ENCODE measurements at places on chromosomes 5 and 9.

DNA sequence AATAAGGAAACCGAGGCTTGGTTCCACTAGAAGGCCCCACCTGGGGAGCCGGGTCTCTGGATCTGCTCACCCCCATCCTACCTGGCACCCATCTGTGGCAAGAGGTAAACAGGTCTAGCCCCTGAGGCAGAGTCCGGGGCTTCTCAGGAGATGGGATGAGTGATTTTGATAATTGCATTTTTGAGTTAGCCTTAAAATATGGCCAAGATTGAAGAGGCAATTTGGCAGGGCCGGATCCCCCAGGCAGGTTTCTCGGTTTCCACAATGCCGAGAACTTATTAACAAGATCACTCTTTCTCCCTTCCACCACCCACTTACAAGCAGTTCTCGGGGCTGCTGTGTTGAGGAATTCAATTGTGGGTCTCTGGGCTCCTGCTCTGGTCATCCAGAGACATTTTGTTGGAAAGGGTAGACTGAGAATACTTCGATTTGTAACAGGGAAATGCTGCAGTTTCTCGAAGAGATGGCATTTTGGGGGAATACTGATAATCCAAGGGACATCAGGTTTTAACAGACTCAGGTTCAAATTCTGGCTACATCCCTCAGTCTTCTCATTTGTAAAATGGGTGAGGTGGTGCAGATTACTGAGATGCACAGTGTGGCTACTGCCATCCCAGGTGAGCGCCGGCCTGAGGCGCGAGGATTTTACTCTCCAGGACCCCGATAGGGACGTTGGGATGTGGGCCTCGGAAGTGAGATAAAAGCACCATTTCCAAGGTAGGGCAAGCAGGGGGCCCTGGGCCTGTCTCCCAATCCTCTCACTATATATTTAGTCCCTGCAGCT, 194.2 kb downstream of the CDK5RAP2 start:
- no peak for DNase-seq

GRCh38 chr5:130141659-130142320, 237.5 kb downstream of the CHSY3 start:
- DNase-seq = no peak

DNA sequence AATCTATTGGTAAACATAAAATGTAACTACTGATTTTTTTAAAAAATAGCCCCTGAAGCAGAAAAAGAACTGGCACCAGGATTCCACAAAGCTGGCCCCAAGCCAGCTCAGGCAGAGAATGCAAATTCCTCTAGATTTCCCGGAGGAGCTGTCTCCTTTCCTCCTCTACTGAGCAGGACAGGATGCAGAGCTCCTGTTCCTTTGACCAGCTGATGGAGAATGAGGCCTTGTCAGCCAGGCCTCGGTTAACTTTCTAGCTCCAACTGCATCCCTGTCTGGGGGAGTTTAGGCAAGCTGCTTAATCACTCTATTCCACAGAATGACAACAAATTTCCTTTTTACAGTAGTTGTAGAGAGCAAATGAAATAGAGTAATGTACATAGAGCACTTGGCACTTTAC, 155.5 kb downstream of the GNAQ start:
- DNase-seq = no peak

GRCh38 chr5:92641031-92641962, 939.7 kb downstream of the NR2F1-AS1 start:
- DNase-seq = no peak

DNA sequence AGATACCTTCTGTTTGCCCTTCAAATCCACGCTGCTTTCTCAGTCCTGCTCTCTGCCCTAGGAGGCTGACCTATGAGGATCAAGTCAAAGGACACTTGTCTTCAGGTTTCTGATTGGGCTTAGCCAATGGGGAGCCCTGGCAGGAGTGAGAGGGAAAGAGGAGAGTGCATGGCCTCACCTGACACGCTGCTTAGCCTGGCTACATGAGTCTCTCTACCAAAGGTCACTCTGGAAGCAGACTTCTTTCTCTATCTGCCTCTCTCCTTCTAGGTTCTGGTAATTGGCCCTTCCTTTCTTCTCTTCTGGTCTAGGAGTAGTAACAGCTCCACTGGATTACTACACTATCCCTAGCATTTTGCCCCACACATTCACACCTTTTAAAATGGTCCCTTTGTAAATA, 13.1 kb downstream of the ARSB start:
- DNase-seq = no peak

DNA sequence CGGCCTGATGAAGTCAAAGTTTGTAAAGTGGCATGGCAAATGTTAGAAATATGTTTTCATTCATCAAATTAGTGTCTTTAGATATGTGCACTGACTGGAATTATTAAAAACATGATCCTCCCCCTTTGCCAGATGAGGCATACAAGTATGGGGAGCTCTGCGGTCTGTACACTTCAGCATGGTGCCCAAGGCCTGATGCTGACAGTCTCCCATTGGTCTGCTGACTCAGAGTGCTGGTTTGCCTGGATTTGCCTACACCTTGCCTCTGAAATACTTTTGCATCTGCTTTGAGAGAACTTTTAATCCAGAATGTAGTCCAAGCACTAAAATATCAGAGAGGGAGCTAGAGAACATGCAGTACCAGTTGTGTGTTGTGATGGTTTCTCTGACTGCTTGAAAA, 354.3 kb upstream of the ACTBL2 start:
- DNase-seq = no peak

DNA sequence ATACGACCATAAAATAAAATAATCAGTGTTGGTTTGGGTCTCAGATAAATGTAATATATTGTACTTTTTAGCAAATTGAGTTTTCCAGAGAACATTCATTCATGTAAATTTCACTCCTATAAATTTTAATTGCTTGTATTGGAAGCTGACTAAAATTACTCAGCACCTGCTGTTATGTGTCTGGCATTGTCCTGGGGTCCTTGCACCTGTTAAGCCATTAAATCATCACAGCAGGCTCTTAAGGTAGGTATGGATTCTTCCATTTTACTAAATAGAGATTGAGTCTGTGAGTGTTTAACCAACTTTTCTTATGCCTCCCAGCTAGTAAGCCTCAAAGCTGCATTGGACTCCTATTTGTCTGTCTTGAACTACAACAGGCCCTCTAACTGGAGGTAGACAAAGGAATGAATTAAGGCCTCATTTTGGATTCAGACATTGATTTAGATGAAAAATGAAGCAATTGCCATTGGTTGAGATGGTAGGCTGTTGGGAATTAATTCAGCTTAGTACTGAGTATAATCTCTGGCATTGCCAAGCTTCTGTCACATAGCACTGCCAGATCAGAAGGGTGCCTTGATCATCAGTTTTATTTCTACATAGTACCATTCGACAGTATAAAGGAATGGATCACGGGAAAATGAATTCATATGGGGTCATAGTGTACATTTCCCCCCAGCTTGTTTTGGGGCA, 78.9 kb downstream of the PARP8 start:
- DNase-seq = no peak

GRCh38 chr5:65749956-65750355, 28.0 kb downstream of the NLN start:
- DNase-seq = no peak

DNA sequence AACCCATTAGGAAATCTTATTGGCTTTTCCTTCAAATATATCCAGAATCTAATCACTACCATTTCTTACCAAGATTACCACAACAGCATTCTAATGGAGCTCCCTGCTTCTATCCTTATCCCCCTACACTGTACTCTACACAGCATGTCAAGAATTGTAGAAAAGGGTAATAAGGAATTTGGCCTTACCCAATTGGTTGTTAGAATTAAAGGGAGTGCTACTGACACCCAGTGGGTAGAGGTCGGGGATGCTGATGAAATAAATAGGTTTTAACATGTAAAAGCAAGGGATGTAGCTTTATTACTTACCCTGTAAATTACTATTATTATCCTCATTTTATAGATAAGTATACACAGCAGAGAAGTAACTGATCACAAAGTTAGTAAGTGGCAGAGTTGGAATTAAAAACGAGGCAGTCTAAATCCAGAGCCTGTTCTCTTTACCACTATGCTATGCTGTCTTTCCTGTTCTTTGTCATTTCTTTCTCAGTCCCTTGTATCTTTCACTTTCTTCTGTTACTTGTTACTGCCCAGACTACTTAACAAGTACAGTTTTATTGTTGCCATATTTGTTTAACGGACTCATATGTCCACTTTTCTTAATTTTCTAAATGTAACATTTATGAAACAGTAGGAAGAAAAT, 10.5 kb downstream of the SLC38A9 start:
- no peak for DNase-seq

DNA sequence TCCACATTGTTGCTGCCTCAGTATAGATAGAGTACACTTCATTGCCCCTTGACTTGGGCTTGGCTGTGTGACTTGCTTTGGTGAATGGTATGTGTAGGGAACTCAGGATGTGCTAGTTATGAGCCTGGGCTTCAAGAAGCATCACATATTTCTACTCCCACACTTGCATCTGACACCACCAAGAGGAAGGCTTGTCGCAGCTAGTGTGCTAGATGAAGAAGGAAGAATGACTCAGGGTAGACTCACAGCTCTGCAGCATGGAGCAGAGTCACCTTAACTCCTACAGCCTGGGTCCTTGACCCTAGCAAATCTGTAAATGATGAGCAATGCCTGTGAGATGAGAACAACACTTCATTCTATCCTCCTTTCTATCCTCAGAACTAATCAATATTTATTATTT, 261.8 kb downstream of the ASTN2 start:
- no peak for DNase-seq

- DNase-seq = no peak
Measured at GRCh38 chr5:133523013-133523658, 89.2 kb downstream of the FSTL4 start.

DNA sequence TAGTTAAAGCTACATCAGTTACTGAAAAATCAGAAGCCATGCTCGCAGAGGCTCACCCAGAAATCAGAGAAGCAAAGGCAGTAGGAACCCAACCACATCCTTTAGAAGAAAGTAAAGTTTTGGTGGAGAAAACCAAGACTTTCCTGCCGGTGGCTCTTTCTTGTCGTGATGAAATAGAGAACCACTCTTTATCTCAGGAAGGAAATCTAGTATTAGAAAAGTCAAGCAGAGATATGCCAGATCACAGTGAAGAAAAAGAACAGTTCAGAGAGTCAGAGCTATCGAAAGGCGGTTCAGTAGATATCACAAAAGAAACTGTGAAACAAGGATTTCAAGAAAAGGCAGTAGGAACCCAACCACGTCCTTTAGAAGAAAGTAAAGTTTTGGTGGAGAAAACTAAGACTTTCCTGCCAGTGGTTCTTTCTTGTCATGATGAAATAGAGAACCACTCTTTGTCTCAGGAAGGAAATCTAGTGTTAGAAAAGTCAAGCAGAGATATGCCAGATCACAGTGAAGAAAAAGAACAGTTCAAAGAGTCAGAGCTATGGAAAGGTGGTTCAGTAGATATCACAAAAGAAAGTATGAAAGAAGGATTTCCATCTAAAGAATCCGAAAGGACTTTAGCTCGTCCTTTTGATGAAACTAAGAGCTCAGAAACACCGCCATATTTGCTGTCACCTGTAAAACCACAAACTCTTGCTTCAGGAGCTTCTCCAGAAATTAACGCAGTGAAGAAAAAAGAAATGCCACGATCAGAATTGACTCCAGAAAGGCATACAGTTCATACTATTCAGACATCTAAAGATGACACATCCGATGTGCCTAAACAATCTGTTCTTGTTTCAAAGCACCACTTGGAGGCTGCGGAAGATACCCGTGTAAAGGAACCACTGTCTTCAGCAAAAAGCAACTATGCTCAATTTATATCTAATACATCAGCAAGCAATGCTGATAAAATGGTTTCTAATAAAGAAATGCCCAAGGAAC, 47.2 kb downstream of the CMYA5 start:
- no peak for DNase-seq

DNA sequence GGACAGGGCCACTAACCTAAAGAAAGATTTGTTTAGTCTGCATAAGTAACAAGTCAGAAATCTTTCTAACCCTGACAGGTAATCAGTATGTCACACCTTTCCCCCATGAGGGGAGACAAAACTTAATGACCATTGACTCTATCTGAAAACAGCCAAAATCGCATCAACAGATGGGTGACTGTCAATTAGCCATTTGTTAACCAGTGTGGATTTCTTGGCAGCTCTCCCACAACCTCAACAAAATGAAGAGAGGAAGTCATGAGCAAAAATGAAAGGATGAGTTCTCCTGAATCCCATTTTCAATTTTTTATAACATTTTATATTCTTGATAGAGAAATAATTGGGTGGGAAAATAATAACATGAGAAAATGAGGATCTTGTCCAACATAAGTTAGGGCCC, 84.6 kb upstream of the SNX2 start:
- DNase-seq = no peak

DNA sequence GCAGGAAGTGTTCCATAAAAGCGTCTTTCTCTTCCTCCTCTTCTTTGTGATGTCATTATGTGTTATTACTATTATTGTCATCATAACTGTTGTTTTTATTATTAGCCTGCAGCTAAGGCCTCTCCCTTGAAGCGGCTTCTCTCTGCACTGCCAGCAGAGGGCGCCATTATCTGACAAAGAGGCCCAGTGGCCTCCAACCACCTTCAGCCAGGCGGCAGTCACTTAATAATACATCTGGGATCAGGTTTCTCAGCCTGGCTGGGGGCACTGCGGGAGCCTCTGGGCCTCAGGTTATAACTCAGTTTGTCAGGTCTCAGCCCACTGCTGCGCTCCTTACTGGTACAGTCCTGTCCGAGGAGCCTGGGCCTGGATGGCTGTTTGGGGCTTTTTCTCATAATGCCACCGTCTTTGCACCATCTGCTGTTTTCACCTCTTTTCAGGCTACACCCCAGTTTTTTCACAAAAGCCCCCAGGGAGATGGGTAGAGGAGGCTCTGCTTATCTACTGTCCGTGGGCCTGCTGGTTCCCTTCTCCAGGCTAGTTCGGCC, 281.9 kb downstream of the NSG2 start:
- DNase-seq = no peak

DNA sequence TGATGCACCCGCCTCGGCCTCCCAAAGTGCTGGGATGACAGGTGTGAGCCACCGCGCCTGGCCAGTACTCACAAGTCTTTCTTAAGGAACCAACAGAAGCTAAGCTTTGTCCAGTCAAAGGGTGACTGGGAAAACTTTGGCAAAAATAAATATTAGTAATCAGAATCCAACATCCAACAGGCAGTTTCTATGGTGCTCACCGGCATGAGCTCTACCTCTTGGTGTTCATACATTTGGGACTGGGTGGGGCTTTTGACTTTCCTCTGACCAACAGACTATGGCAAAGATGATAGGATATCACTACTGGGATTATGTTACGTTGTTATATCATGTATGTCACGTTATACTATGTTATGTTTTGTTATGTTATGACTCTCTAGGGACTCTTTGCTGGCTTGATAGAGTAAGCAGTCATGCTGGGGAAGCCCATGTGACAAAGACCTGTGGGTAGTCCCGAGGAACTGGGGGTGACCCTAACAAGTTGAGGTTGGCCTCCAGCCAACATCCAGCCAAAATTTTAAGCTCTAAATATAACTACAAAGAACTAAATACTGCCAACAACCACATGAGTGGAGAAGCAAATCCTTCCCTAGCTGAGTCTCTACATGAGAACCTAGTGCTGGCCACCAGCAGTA, 6.0 kb downstream of the RASGEF1C start:
- no peak for DNase-seq
